ENCODE measurements at places on chromosomes 5 and 9.

DNA sequence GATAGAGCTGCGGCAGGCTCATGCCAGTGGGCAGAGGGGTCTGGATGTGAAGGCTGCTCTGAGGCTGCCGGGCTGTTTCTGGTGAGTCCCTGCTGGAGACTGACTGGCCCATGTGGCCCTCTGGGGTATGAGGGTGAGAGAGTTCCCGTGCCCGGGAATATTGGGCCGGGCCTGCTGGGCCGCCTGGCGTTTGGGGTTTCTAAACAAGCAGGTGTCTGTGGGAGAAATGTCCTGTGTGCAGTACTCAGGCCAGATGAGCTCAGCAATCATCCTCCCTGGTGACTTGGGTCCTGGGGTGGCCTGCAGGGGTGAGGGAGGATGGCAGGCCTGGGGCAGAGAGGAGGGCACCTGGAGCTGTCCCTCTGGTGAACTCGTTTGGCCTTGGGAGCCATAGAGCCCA is 74.9 kb downstream of the MACROH2A1 start:
- DNase-seq, result no peak

- no peak for DNase-seq
Measured at GRCh38 chr5:57862942-57863341, 380.3 kb upstream of the ACTBL2 start.

DNA sequence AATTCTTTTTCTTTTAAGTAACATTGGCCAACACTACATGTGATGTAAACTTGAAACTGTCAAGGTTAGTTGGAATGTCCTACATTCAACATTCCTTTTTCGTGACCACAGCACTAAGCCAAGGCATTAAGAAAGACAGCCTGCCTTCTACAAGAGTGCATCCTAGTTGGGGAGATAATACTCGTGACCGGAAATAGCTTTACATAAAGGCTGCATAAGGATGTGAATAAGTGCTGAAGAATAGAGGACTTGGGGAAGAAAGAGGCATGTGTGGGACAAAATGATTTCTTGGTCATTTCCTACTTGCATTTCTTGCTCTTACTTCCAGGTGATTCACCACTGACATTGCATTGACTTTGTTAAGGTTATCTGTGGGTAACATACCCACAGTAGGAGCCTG is 282.0 kb downstream of the DMRT2 start:
- no peak for DNase-seq

DNA sequence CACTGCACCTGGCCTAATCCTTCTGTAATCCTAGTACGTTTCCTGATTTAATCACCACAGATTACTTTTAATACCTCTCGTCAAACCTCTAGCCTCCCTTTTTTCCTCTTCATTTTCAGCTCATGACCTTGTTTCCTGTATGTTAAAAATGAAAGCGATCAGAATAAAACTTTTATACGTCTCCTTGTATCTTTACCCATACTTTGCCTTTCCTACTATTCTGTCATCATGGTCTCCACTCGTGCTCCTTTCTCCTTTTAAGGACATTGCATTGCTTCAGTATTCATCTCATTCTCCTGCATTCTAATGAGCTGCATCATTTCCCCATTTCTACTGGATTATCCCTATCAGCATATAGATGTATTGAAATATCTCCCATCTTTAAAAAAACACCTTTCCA is 8.5 kb downstream of the CDC42SE2 start:
- DNase-seq, result peak; percentile 59

DNA sequence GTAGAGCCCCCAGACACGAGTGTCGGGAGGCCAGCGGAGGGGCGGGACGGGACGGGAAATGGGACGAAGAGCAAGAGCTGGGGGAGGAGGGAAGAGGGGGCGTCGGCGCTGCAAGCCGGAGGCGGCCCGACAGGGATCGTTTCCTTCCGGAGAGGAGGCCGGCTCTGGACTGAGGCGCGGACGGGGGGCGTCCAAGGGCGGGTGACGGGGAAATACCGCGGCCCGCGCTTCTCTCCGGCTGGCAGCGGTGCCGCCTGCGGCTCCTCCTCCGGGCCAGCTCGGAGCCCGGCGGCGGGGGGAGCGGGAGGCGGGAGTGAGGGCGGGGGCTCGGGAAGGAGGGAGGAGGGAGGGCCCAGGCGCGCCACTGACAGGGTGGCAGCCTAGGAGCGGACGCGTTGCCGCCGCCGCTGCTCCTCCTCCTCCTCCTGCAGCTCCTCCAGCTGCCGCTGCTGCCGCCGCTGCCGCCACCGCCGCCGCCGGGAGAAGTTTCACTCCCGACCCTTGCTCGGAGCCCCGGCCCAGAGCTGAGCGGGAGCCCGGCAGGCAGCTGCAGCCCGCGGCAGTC is at the start of gene CHSY3:
Gene CHSY3, plus strand, starts transcription at position 364 of the 565 bp plus-strand sequence.
- DNase-seq, result peak; percentile 71

GRCh38 chr9:107007402-107007801 is 144.4 kb downstream of the ZNF462 start:
- no peak for DNase-seq

GRCh38 chr9:98856982-98857381 is 49.5 kb downstream of the GALNT12 start:
- peak; percentile 14 for DNase-seq

DNA sequence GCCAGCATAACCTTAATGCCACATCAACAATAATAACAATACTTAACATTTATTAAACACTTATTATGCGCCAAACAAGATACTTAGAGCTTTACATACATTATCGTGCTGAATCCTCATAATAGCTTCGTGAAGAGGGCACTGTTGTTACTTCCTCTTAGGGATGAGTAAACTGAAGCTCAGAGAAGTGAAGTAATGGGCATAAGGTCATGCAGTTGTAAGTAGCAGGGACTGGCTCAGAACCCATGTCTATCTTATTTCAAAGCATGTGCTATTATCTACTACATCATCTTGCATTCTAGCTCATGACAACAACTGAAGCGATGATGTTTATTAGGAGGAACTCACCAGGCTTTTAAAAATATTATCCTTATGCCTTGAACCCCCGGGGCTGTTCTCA is 34.9 kb upstream of the PPP3R2 start:
- no peak for DNase-seq

GRCh38 chr9:115673599-115673998 is 480.0 kb upstream of the PAPPA start:
- peak; percentile 78 for DNase-seq

GRCh38 chr9:78468974-78469576 is 172.2 kb downstream of the PSAT1 start:
- no peak for DNase-seq

DNA sequence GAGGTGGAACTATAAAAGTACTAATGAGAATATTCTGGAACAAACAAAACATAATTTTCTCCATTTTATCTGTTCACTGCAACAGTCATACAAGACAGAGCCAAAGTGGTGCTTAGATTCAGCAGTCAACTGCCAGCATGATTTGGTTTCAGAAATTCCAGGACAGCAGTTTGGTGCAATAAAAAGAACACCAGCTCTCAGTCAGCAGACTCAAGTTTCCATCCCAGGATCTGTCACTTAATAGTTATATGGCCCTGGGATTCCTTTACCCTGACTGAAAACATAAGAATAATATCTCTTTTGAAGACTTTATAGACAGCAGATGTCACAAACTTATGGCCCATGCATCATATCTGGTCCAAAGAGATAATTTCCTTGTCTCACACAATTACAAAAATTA is 92.8 kb upstream of the RASEF start:
- DNase-seq, result no peak

DNA sequence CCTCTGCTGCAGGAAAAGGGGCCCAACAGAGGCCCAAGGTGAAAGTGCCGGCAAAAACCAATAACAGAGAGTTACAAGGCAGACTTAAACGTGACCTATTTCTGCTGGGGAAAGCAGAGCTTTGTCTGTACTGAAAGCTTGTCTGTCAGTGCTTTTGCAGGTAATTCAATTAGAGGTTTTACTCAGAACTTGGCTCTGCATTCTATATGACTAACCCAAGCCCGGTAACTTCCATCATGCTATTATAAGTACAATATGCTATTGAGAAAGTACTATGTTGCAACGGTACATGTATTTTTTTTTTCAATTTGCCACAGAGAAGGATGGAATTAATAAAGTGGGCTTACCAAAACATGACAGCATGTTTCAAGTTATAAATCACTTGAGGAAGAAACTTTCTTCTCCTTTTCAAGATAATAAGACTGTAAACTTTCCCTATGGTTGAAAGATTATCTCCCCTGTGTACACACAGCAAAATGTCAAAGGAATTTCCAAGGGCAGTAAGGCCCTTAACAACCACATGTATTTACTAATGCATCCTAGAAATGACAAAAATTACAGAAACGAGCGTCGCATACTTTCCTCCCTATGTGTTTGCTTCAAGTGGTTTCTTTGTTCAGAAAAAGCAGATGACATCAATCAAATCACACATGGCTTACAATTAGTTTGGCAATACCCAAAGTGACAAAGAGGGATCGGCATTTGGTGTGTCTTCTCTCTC is 282.4 kb downstream of the EFNA5 start:
- DNase-seq, result peak; percentile 93

DNA sequence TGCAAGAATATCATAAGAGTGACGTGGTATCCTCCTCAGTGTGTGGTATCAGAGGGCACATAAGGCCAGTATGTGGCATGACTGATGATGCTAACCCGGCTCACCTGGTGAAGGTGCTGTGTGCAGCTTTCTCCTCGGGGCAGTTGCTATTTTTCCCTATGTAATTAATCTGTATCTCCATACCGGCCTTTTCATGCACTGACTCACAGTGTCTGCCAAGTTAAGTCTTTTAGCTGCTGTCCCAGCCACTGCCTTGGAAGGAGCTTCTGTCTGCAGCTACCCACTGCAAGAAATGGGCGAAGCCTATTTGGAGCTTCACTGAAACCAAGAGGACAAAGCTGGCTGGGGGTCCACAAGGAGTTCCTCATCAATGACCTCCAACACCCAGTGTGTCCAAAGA is 46.0 kb downstream of the NXNL2 start:
- DNase-seq, result no peak

GRCh38 chr5:158435161-158435616 is 576.2 kb upstream of the CLINT1 start:
- DNase-seq, result peak; percentile 48

Data from iris pigment epithelial cell (primary cell).